Stimulated activated CD4-positive, alpha-beta T cell treated with anti-CD3 and anti-CD28 coated beads, Interleukin-2, amount 100 ng/mL, for 4 hours (primary cell): ENCODE measurements at places on chromosomes 7 and 10.

GRCh38 chr10:29748109-29748650 lies 113.4 kb upstream of the SVIL start:
- no peak for DNase-seq

DNA sequence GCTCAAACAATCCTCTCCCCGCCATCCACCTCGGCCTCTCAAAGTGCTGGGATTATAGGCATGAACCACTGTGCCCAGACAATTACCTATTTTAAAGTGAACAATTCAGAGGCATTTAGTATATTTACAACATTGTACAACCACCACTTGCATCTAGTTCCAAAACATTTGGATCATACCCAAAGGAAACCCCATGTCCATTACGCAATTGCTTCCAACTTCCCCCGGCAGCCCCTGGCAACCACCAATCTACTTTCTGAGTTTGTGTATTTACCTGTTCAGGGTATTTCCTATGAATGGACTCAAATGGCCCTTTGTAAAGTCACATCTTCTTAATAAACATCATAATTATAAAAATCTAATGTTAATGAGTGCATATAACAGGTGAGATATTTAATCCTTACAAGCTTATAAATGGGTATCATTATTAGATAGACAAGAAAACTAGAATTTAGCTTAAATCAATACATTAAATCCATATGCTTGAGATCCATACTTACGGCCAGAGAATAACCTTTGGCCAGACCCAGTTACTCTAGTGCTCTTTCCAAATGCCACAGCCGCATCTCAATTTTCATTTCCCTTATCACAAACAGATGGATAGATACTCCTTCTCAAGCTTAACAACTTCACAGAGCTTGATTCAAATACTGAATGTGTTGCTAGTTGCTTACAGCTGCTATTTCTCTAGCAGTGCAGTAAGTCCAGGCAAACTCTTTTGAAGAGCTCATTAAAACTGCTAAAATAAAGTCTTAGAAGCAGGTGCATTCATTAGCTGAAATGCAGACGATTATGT lies 133.4 kb upstream of the MKLN1 start:
- DNase-seq: no peak

- DNase-seq: no peak
Observed at GRCh38 chr10:125329056-125329455, 168.7 kb upstream of the CTBP2 start.

DNA sequence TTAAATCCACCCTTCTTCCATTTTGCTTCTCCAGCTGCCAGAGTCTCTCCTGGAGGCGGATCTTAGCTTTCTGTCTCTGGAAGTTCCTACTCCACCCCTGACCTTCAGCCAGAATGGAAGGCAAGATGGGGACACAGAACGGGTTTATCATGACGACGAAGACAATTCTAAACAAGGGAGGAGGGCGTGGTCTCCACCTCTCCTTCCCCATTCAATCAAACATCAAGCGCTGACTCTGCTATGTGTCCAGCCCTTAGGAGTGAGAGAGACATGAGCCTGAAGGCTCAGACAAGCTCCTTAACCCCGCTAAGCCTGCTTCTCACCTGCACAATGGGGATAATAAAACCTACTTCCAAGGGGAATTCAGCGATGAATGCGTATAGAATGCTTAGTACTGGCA lies 3.1 kb downstream of the CYP17A1 start:
- DNase-seq: no peak

- DNase-seq: no peak
Observed at GRCh38 chr7:19112274-19113001, 5.0 kb downstream of the TWIST1 start.

- DNase-seq: no peak
Observed at GRCh38 chr10:72927485-72927884, 27.1 kb downstream of the PLA2G12B start.

GRCh38 chr10:7291487-7292270 lies 119.2 kb downstream of the SFMBT2 start:
- DNase-seq: no peak

- no peak for DNase-seq
Observed at GRCh38 chr7:24917510-24918239, 62.3 kb downstream of the OSBPL3 start.

DNA sequence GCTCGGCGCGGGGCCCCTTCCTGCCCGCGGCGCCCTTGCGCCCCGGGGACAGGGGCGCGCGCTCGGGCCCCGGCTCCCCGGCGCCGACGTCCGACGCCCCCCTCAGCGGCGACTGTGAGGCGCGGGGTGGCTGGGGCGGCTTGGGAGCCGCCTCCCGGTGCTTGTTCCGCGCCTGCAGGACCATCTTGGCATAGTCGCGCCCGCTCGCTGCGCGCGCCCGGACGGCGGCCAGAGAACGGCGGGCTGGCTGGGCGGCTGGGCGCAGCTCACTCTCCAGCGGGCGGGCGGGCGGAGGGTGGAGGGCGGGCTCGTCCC lies at the start of gene DPY19L1:
DPY19L1 (minus strand) TSS at position 275 of the 315 bp plus-strand sequence; CDS start at position 184, 91 bp downstream.
- no peak for DNase-seq

GRCh38 chr10:79413196-79413595 lies 32.2 kb downstream of the ZCCHC24 start:
- no peak for DNase-seq

DNA sequence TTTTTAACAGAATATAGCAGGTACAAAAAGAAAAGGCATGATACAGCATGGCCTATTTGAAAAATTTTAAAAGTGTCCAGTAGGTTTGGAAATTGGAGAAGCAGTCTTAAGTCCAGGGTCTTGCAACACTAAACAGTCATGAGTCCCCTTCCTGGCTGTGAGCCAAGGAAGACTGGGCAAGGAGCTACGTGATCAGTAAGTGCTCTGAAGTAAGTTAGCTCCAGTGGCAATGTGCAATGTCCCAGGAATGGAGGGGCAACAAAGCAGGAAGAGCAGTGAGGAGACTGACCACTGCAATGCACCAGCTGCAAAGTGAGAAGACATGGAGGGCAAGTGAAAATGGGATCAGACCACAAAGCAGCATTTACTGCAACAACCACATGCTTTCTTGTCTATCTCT lies 72.9 kb upstream of the GRID1 start:
- DNase-seq: no peak
